ENCODE measurements at places on chromosomes 13 and 19.

DNA sequence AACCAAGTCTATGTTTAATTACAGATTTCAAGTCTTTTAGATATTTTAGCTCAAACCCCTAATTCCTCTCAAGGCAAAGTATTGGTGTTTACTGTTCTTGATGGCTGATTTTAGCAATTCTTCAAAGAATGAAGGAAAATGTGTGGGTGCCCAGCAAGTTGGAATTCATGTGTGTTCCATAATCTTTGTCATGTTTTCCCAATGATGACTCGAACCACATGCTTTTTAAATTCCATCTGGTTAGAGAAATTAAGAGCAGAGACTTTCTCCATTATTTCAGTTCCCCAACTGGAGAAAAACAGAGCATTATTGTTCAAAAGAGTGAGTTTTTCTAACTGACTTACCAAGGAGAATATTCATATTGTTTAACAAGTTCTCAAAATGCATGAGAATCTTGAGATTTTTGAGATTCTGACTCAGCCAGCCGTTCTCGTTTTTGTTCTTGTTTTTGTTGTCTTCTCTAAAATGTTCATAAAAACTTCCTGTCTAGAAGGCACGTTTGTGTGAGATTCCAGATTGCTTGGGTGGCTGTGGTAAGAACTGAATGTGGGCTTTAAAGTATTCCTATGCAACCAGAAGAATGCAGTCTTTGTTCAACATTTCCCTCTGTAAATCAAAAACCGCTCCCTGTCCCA is 404.7 kb downstream of the IRS2 start:
- no peak for DNase-seq

DNA sequence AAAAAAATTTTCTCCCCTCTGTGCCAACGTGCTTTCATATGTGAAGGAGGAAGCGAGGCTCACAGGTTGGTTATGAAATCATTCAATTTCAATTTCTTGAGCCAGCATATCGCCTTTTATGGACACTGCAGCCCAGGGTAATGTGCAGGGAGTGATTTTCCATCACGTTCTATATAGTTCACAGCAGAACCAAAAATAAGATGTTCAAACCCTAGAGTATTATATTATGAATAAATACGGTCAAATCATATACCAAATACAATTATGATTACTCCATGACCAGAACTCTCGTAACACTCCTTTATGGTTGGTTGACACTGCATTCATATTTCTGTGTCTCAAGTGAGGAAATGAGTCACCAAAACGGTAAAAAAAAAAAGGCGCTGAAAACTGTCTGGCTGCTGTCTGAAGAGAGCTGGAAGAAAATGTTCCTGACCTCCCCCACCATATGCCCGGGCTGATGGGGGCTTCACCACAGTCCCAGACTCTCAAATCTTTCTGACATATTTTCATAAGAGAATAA is 75.8 kb upstream of the UBAC2 start:
- no peak for DNase-seq

GRCh38 chr13:110306960-110307766 is at the start of the genes COL4A1 and COL4A2:
Gene COL4A1 (minus strand): TSS chr13:110307157. CDS start chr13:110307027, 130 bp downstream.
Gene COL4A2 (plus strand): TSS chr13:110307284. CDS start chr13:110307904, 620 bp downstream.
- no peak for DNase-seq

GRCh38 chr19:2324220-2324948 is 4.0 kb downstream of the LSM7 start:
- no peak for DNase-seq

DNA sequence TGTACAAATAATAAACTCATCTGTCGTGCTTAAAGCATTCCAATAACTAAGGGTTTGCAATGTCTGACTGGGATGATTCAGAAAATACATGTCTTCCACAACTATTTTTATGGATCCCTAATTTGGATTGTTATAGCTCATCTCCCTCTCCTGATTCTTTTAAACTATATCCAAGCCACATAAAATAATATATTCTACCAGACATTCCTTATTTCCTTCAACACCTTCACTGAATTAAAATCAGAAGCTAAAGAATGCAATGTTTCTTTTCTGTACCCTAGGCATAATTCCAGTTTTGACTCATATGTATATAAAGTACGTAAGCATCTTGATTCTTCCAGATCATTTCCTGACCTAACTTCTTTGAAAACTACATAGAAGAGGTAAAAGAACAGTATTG is 420.4 kb downstream of the EFNB2 start:
- no peak for DNase-seq

DNA sequence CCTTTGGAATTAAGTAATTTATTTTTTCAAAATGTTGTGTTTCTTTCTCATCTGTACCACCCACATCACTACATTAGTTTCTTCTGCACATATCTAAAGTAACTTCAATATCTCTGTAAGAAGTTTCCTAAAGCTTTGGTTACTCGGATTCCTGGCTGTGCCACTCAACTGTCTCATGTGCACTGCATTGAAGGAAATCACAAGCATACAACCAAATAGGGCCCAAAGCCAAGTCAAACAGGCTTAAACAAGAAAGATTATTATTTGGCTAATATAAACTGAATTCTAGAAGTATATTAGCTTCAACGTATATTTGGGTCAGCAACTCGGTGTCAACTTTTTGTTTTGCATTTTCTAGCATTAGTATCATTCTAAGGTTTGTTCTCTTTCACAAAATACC is 1647.6 kb upstream of the SPRY2 start:
- no peak for DNase-seq

DNA sequence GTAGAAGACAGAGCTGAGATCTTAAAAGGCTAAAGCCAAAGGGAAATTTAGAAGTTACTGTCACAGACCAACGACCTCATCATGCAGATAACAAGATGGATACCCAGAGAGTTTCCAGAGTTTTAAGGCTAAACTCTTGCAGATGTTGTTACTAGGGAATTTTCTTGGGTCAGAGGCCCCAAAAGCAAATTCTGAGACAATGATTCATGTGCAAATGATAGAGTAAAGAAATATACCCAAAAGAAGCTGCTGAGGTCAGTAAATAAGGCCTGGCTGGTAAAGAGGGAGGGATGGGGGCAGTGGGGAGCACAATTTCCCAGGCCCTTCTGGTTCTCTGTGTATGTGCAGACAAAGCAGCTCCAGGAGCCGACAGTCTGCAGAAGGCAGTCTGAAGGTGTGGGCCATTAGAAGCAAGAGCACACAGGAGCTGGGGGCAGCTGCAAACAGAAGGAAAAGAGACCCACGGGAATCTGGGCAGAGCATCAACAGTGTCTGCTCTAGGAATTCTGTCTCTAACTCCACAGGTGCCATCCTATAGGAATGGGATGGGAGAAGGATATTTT is 330.8 kb downstream of the TBC1D4 start:
- no peak for DNase-seq

GRCh38 chr13:73596382-73596781 is 537.6 kb downstream of the KLF5 start:
- no peak for DNase-seq

DNA sequence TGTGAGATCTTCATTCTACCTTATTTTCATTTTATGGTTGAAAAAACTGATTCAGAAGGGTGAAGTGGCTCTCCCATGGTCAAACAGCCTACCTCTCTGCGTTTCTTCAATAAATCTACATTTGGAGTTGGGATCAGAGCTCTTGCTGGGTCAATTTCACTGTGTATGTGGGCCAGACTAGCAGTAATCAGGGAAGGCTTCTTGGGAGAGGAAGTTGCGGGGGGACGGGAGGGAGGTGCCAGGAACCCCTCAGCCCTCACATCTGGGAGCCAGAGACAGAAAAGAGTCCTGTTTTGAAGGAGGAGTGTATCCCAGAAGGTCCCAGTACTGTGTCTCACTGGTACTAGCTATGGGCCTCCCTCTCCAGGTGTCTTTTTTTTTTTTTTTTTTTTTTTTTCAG is 934 bp downstream of the KXD1 start:
- no peak for DNase-seq

GRCh38 chr13:78319101-78319627 is 284.2 kb downstream of the POU4F1 start:
- DNase-seq, result no peak

GRCh38 chr19:44345959-44346358 is 10.5 kb downstream of the ZNF112 start:
- no peak for DNase-seq

GRCh38 chr13:106212386-106213010 is 323.0 kb downstream of the EFNB2 start:
- no peak for DNase-seq

DNA sequence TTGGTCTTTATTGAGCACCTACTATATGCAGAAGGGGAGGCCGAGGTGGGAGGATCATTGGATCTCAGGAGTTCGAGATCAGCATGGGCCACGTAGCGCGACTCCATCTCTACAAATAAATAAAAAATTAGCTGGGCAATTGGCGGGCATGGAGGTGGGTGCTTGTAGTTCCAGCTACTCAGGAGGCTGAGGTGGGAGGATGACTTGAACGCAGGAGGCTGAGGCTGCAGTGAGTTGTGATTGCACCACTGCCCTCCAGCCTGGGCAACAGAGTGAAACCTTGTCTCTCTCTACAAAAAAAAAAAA is 3.8 kb downstream of the CFD start:
- DNase-seq, result no peak
